ENCODE measurements at places on chromosomes 6 and 20.

- DNase-seq, result no peak
These were observed 74.7 kb upstream of the TNFAIP3 start for GRCh38 chr6:137792160-137793033.

- DNase-seq, result peak; percentile 16
These were observed 9.5 kb upstream of the ATRN start for GRCh38 chr20:3461211-3461771.

DNA sequence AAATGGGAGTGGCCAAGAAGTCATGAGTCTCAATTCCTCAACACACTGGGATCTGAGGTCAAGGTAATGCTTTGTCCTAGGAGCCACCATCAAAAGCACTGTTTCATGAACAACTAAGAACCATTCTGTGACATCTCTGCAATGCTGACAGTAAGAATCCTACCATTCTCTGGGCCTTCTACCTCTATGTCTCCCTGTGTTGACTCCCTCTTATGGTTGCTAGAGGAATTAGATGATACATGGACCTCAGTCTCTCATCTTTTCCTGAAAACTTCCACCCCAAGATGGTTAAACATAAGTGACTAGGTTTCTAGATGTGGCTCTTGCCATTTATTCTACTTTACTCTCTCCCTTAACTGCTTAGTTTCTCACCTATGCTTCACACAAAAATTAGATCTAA, 9.1 kb downstream of the MTRF1L start:
- no peak for DNase-seq

- no peak for DNase-seq
These were observed 13.5 kb upstream of the PNRC1 start for GRCh38 chr6:89066940-89067646.

GRCh38 chr20:22584522-22584921, at the start of gene FOXA2:
Gene FOXA2 (minus strand): TSS chr20:22584572. CDS start chr20:22584278, 294 bp downstream.
- no peak for DNase-seq

GRCh38 chr6:137840252-137840651, 26.8 kb upstream of the TNFAIP3 start:
- no peak for DNase-seq

DNA sequence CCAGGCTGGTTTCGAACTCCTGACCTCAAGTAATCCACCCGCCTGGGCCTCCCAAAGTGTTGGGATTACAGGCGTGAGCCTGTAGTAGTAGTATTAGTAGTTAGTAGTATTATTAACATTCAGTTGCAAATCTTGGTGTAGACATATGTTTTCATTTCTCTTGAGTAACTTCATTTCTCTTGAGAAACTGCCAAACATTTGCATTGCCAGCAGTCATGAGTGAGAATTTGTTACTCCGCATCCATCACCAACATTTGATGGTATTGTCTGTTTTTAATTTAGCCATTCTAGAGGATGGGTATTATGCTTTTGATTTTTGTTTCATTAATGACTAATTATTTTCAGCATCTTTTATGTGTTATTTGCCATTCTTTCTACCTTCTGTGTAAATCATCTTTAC, 1.5 kb upstream of the ERVFRD-1 start:
- DNase-seq, result peak; percentile 40

- no peak for DNase-seq
These were observed 145.3 kb upstream of the SPACA1 start for GRCh38 chr6:87902383-87902782.

DNA sequence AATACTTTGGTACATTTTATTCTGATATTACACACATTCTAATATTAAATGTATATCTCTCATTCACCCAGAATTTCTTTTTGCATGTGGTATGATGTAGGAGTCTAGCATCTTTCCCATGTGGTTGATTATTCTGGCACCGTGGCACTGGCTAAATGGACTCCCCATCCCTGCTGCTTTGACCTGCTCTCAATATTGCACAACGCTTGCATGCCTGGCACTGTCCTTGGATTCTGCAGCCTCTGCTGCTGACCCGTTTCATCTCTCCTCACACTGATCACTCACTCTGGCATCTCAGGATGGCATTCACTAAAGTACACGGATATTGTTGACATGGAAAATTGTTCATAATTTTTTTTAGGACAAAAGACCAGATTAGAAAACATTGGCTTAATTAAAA, 11.5 kb upstream of the DACT2 start:
- peak; percentile 45 for DNase-seq
